ENCODE measurements at places on chromosomes 6 and 20.

DNA sequence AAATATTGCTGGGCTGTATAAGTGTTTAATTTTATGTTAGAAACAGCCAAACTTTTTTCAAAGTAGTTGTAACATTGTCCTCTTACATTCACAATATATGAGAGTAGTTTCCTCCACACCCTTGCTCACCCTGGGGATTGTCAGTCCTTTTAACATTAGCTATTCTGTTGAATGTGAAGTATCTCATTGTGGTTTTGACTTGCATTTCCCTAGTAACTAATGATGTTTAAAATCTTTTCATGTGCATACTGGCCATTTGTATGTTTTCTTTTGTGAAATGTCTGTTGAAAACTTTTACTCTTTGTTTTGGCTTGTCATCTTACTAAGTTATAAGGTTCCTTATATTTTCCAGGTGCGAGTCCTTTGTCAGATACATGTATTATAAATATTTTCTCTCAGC lies 32.9 kb downstream of the TRIM38 start:
- no peak for DNase-seq

DNA sequence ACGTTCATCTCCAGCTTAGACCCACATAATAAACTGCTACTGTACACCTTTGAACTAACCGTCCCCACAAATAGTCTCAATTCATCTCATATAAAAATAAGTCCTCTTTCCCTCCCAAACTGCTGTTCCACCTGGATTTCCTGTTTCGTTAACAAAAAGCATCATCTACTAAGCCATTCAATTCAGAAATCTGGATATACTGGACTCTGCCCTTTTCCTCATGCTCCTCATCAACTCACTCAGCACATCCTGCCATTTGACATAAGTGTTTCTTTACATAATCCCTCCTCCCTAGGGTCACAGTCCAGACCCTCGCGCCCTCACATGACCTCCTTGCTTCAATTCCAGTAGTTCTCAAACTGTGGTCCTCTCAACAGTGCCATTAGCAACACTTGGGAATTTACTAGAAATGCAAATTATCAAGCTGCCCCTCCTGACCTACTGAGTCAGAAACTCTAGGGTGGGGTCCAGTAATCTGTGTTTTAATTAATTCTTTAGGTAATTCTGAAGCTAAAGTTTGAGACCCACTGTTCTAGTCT lies 4.5 kb downstream of the MKKS start:
- no peak for DNase-seq

- no peak for DNase-seq
Observed at GRCh38 chr6:15734118-15734897, 71.5 kb upstream of the DTNBP1 start.

GRCh38 chr6:37306624-37307222 lies 47.1 kb upstream of the RNF8 start:
- DNase-seq, result no peak

DNA sequence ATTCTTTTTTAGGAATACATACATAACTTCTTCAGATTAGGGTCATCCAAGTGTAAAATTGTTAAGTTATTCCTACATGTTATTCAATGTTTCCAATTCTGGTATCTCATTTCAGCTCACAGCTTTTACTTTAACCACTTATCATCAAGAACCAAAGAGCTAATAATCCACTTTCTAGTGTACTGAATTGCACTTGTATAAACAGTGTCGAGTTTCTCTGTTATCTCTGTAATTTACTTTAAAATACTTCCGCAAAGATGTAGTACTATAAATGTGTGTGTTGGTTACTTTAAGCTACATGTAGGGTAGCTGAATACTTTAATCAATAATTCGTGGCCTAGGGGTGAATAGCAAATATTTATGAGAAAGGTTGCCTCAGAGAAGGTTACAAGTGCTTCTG lies 8.8 kb upstream of the GJA1 start:
- no peak for DNase-seq

GRCh38 chr20:48049641-48050040 lies 264.4 kb upstream of the SULF2 start:
- DNase-seq, result no peak

GRCh38 chr6:36025260-36025931 lies 955 bp upstream of the SLC26A8 start:
- peak; percentile 52 for DNase-seq

Measured in hematopoietic multipotent progenitor cell treated with erythropoietin and hydrocortisone succinate and interleukin-3 and kit ligand, for 8 days (in vitro differentiated cells).